ENCODE measurements at places on chromosomes 4 and X.

DNA sequence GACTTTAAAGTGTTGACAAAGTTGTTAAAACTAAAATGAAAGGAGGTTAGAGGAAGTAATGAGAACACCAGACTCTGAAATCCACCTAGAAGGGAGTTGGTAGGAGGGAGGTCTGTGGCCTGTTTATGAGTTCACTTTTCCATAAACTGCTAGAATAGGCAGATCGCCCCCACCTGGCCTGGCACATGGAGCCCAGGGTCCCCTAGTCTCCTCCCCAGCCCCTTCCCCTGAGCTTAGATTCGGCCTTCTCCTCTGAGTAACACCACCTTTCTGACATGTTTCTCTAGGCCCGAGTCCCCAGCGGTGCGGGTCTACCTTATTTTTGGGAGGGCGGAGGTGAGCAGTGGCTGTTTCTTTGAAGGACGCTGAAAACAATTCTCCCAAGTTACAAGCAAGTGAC is 54.5 kb upstream of the FAT1 start:
- DNase-seq = no peak

GRCh38 chr4:6475492-6476020 is 3.1 kb upstream of the PPP2R2C start:
- DNase-seq = no peak

DNA sequence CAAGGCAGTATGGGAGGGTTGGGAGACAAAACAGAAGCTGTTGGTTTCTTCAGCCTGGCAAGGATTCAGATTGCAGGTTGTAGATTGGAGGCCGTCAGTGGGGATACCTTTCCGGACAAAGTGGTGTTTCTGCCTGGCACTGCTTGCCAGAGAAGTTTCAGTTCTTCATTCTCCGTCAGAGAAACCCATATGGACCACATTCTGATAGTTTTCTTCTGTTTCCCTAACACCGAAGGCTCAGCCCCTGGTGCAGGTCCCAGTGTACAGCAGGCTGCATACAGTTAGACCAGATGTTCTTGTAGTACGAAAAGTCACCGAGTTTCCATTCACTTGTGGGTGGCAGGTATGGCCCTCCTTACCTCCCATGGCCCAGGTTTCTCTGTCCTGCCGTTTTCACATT is 107.3 kb downstream of the PTTG2 start:
- DNase-seq = no peak

DNA sequence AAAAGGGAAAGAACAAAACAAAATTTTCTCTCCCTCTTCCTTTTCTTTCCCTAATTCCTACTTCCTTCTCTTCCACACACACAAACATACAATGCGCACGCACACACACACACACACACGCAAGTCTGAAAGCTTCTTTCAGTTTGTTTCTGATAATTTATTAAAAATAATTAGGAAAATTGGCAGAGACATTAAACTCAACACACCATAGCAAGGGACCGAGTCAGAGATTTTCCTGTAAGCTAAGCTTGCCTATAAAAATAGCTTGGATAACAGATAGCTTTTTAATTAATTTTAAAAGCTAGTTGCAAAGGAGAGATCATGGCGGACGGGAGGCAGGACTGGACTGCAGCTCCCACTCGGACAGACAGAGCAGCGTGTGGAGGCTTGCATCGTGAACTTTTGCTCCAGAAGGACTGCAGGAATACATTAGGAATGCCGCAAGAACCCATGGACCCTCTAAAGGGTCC is 92.6 kb upstream of the MAPK10 start:
- no peak for DNase-seq

DNA sequence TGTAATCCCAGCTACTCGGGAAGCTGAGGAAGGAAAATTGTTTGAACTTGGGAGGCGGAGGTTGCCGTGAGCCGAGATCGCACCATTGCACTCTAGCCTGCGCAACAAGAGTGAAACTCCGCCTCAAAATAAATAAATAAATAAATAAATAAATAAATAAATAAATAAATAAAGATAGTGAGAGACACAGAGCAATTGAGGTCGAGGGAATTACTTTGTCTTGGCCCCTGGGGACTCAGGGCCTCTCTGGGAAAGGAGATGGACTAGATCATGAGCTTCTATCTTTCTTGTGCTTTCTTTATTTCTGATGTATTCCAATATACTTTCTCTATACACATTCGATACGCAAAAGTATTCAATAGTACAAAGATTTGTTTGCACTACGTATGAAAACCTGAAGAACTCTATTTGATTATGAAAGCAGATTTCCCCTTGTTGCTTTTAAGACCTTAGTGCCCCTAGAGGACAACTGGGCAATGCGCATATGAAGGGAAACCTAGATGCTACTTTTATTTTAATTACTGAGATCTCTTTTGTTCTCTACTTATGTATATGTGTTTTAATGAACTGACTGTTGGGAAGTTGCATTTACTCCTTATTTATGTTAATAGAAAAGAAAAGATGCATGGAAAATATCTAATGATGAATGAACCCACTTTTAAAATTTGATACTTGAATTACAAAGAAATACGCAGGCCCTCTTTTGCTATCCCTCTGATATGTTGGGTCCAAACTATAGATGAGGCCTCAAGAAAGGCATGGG is 12.8 kb upstream of the ELOVL6 start:
- DNase-seq = no peak

- DNase-seq = no peak
Measured at GRCh38 chr4:121758925-121759568, 5.9 kb downstream of the SMIM43 start.

- DNase-seq = no peak
Measured at GRCh38 chr4:8276358-8277240, 7.0 kb downstream of the HTRA3 start.

DNA sequence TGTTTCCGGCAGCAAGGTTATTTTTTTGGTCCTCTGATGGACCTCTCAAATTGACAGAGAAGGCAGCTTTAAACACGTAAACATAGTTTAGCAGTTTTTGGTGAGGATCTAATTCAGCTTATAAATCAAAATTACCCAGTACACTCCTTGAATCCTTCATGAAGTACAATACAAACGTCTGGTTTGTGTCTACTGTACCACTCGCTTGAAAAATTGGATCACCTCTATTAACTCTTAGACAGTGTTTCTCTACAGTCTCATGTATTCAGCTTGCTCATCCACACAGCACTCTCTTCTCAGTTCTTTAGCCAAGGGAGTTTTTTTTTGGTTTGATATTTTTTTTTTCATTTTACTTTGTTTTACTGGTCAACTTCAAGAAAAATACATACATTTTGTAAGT is 113.5 kb downstream of the RNF150 start:
- no peak for DNase-seq
